ENCODE measurements at places on chromosomes 6 and 20.

GRCh38 chr6:106564476-106564875 is 64.8 kb downstream of the RTN4IP1 start:
- no peak for DNase-seq

- DNase-seq: no peak
Measured at GRCh38 chr6:136754820-136755219, 37.5 kb downstream of the MAP3K5 start.

DNA sequence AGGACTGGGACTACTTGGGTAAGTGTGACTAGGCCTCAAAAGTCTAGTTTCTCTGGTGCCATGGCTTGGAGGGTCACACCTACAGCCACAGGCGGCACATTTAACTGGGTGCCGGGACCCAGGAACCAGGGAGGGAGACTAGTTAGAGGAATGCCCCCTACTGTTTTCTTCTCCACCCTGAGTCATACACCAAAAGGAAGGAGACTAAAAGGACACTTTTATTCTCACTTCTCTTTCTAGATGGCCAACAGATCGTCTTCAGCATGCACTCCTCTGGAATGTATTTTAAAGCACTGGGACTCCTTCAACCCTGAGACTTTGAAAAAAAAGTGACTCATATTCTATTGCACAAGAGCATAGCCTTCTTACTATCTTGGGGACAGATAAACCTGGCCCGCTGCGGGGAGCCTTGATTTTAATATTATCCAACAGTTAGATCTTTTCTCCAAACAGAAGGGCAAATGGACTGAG is 33.4 kb downstream of the PLN start:
- no peak for DNase-seq

- DNase-seq: no peak
Measured at GRCh38 chr6:113936093-113936934, 34.6 kb downstream of the HDAC2 start.

DNA sequence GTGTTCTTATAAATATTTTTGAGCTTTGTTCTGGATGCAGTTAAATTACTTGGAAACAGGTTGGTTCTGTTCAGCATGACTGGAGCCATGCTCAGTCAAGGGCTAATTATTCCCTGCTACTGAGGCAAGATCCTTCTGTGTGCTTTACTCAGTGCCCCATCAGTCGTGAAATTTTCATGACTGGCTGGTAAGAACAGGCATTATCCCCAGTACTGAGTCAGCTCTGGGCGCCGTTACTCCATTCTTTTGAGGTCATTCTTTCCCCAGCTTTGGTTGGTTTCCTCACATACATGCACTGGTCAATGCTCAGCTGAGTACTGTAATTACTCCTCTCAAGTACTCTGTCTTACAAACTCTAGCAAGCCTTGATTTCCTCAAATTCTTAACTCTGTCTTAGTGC is 71.3 kb downstream of the CDKAL1 start:
- DNase-seq: no peak

DNA sequence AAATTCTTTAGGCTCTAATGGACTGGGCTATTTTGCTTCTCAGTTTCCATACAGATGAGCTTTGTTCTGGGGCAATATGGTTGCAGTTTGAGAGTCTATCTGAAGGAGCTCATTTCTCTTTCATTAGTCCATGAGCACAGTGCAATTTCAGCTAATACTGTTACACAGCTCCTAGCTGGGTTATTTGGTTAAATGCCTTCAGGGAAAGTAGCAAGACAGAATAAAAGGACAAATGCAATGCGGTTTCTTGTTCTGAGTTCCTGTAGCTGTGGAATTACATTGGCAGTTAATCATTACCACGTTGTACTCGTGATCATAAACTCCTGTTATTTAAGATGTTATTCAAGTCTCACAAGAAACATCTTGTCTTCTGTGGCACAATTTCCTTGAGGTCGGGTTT is 127.7 kb downstream of the BFSP1 start:
- DNase-seq: no peak

- DNase-seq: no peak
Measured at GRCh38 chr6:109359248-109359647, 23.0 kb downstream of the CD164 start.

DNA sequence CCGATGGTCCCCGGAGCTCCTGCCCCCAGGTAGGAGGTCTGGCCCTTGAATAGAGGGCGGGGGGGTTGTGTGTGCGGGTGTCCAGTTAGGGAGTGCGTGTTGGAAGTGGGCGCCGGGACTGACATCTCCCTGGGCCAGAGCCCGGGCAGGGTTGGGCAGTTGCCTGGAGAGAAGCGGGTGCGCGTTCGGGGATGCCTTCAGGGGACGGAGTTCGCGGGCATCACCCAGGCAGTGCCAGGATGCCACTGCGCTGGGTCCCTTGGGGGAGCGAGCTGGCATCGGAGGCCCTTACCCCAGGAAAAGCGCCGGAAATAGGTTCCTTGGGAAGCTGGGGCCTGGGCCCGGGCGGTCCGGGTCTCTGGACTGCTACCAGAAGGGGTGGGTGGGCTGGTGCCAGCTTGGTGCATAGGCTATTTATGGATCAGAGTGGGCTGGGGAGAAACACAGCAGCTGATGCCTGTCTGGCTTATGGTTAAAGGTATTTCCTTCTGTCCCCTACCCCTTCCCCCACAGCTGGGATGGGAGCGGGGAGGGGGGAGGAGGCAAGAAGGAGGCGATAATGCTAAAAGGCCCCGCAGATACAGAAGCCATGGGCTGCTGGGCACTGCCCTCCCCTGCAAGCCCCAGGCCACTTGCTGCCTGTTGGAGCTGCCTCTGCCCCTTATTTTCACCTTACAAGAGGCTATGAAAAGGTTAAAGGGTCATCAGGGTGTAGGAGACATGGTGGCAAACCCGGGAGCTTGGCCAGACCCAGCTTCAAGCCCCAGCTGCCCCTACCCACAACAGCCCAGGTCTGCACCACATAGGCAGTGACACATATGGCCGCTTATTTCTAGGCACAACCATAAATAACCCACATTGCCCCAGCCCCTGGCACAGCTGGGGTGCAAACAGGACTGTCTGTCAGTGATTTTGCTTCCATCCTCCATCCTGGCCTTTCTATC is 638 bp downstream of the PACSIN1 start:
- DNase-seq: no peak

- DNase-seq: no peak
Measured at GRCh38 chr6:43621078-43621835, 7.8 kb downstream of the GTPBP2 start.

GRCh38 chr6:66230591-66230990 is 523.6 kb upstream of the EYS start:
- DNase-seq: no peak

- no peak for DNase-seq
Measured at GRCh38 chr20:63125838-63126601, 89.9 kb downstream of the YTHDF1 start.

GRCh38 chr6:80364149-80364548 is 257.7 kb downstream of the BCKDHB start:
- DNase-seq: no peak

DNA sequence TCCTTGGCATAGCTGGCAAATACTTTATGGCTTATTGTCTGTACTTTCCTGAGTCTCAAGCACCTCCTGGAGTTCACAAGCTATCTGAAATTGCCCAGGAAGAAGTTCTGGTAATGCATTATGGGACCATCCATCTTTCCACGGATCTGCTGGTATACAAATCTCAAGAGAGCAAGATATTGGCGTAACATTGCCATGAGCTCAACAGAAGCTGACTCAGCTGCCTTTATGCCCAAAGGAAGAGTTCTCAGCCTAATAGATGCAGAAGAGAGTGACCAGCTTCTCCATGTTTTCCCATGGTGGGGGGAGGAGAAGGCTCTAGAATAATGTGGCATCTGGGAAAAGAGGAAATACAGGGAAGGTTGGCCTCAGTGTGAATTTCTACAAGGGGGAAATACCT is 78.7 kb downstream of the UST start:
- no peak for DNase-seq

DNA sequence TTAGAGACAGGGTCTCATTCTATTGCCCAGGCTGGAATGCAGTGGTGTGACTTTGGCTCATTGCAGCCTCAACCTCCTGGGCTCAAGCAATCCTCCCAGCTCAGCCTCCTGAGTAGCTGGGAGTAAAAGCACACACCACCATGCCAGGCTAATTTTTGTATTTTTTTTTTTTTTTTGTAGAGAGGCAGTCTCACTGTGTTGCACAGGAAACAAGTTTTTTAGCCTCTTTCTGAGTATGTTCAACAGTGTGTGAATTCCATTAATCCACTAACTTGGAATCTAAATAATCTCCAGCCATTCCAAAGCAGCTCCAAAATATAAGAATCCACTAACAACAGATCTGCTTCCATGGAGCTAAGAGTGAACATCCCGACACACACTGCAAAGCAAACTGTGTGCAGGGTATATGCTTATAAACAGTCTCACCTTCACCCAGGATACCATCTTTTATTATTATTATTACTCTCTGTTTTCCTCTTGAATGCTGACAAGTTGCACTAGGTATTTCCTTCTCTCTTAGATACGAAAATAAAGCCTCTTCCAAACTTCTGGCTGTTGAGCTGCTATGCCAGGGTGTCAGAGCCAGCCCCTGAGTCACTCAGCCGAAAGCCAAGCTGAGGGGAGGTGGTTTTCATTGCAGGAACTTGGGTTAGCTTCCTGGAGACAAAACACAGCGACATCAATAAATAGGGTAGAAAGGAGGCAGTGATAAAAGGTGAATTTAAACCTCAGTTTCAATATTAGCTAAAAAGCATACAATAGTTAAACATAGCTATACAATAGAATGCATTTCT is 264.9 kb downstream of the HIVEP2 start:
- DNase-seq: peak; percentile 77

DNA sequence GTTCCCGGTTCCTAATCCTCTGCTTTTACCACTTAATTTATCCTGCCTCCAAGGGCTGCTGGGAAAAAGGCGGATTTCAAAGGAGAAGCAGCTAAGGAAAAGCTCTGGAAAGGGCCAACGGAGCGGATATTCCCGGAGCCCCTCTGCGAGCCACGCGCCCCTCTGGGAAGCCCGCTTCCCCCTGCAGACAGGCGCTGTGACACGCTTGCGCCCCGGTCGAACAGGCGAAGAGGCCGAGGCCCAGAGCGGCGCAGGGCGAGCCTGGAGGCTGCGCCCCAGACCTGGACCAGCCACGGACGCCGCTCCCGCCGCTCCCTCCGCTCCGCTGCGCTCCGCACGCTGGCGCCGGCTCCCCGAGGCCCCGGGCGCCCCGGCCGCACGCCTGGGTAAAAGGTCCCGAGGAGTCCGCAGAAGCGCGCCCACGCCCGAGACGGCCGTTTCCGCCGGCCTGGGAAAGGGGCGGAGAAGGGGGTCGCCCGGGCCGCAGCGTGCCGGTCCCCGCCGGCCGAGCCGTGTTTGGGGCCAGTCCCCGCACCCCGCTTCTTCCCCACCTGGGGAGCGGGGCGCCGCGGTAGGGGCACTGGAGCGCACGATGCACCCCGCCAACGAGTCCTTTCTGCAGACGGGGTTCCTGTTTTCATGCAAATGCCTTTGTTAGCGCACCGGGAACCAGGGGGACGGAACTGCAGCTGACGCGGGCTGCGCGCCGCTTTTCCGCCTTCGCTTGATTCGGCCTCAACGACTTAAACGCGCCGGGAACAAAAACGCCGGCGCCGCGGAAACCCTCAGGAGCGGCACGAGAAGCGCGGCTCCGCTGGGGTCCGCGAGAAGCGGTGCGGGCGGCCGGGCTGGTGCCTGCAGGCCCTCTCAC is 91.9 kb upstream of the SIRPA start:
- DNase-seq: peak; percentile 34

DNA sequence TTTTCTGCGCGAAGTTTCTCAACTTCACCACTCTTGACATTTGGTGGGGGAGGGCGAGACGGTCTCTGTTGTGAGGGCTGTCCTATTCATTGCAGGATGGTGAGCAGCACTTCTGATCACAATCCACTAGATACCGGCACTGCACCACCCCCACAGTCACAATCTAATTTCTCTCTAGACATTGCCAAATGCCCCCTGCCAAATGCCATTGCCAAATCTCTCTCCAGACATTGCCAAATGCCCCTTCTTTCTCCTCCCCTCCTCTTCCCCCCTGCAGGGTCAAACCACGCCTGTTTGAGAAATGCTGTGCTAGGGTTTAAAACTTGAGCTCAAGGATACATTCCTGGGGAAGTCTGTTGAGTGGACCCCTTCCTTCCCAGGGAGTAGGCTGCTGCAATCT is 603.5 kb upstream of the CDH4 start:
- no peak for DNase-seq

- no peak for DNase-seq
Measured at GRCh38 chr6:71199736-71200135, 88.9 kb upstream of the OGFRL1 start.

DNA sequence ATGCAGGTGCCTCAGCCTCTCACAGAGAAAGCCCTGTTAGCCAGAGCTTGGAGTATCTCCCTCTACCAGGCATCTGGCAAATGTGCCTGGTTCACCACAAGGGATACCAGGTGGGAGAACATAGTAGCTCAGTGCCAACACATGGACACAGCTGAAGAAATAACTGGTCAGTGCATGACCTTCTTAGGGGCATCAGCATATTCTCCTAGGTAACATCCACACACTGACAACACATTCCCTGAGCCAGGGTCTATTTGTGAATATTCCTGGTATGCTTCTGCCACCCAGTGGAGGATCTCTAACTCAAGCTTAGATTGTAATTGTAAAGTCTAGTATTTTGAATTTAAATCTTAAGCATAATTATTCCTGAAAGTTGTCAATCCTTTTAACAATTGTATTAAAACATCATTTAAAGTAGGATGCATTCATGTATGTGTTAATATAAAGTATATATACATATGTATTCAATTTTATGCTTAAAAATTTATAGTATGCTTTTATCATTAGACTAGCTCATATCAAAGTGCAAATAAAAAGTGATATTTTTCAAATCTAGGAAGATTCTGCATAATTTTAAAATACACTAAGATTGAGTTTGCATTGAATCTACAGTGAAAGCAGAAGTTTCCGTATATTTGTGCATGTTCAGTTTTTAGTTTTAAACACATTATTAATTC is 45.3 kb upstream of the COL21A1 start:
- no peak for DNase-seq

DNA sequence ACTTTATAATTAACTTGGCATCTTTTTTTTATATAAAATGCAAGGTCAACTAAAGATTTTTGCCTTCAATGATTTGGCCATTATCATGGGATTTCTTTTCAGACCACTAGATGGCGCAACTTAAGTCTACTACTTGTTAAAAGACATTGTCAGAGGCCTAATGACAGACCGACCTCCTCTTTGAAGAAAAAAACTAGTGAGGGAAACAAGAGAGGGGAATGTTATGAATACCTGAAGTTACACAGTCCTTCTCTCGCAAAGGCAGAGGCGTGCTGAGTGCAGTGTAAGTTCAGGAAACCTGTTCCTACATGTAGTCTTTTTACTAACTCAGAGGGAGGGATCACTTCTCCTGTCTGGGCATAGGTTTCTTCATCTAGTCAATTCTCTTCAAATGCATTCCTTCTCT is 9.3 kb downstream of the TRAPPC3L start:
- DNase-seq: peak; percentile 18

All from stimulated activated naive CD8-positive, alpha-beta T cell treated with anti-CD3 and anti-CD28 coated beads, Interleukin-15, amount 100 ng/mL, for 72 hours (primary cell).